Coronary artery (tissue), 2 donors: ENCODE measurements at places on chromosomes 13 and 19.

DNA sequence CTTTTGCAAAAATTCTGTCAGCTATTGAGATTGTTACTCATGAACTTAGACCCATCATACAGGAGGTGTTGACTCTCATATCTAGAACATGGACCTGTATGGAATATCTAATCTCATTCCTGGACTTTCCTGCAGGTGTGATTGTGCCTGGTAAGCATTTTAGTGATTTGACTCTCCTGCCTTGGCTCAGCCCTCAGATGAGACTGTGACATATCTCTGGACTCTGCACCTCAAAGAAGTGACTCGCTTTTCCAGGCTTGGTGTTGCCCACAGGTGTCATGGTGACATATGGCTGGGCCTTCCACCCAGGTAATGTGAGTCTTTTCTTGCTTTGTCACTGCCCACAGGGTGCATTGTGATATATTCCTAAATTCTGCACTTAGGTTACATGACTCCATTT, 17.8 kb upstream of the ZNF726 start:
- DNase-seq, result no peak

DNA sequence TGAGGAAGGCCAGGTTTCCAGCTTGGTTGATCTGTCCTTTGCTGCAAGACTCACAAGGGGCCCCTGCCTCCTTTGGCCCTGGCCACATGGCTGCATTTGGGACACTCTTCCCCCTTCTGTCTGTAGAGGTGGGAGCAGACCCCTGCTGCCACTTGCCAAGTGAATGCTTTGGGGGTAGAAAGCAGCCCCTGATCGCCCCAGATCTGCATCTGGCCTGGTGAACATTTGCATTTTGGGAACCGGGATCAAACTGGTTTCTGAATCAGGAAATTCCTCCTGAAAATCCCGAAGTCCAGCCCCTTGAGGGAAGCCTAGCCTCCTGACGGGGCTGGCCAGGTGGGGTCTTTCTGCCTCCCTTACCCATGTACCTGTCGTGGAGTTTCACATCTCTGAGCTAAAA, 14.9 kb downstream of the DPF1 start:
- DNase-seq, result no peak

- DNase-seq, result no peak
These were observed 325.0 kb downstream of the DNAJC15 start for GRCh38 chr13:43348397-43348796.

DNA sequence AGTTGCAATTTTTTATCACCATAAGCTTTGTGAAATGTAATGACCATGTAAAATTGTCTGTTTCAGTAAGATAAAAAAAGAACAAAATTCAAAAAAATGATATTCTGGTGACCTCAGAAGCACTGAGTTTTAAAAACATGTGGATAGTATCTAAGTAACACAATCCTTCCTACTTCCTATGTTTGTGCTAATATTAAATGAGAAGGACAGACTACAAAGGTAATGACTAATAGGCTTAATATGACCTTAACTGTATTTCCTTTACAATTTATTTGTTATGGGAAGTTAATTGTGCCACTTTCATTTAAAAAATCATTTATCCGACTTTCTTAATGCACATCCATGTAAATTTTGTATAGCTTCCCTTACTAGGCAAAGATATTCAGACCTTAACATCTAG, 1030.4 kb upstream of the ATXN8OS start:
- no peak for DNase-seq

- no peak for DNase-seq
These were observed 799.0 kb downstream of the DACH1 start for GRCh38 chr13:71068041-71068440.

DNA sequence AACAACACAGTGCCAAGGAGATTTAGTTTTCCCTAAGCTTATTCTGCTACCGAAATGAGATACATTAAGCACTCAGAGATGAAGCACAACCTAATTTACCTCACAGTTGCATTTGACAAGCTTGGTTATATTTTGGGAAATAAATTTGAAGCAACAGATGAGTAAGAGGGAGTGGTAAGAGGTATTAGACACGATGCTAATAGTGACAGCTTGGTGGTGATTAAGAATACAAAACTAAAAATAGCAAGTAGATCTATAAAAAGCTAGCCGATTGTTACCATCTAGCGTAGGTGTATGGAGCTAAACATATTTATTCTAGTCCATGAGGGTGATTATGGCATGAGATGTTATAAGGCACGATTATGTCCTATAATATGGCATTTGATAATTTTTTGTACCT, 208.5 kb downstream of the PCCA start:
- no peak for DNase-seq
